ENCODE measurements at places on chromosomes 7 and 10. TPM values are rescaled to one million over a fixed set of nuclear protein-coding genes. Genes with fewer than 3 reads are reported as not detected.

CDCA7L gene
- 18.1 TPM for total RNA-seq

HOXA6 gene
- total RNA-seq = 1.9 TPM

CDHR1 gene
- 0.14 TPM for total RNA-seq

EN2 gene
- total RNA-seq = 0.96 TPM

LIPK gene
- not detected for total RNA-seq

All from A549 treated with ZK216348 at 1 μM for 4 hours (cell line).